ENCODE measurements at places on chromosomes 1 and 21.

DNA sequence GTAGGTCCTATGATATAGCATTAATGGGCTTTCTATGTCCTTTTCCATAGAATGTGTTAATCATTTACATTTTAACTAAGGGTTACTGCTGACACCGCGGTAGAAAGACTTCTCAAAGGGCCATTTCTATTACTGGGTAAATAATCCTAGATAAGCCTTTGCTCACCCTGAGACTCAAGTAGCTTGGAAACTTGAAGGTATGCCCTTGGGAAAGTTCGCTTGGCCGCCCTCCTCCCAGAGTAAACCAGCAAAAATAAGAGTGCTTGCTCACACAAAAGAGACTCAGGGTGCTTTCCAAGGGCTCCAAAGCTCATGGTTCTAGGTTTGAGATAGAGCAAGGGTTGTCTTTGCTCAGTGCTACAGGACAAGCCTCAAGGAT lies 85.8 kb upstream of the TMPRSS2 start:
- DNase-seq = no peak

GRCh38 chr1:93031711-93032110 lies 47.4 kb upstream of the MTF2 start:
- DNase-seq = no peak

- no peak for DNase-seq
These were observed 13.6 kb upstream of the SIKE1 start for GRCh38 chr1:114794038-114794437.

DNA sequence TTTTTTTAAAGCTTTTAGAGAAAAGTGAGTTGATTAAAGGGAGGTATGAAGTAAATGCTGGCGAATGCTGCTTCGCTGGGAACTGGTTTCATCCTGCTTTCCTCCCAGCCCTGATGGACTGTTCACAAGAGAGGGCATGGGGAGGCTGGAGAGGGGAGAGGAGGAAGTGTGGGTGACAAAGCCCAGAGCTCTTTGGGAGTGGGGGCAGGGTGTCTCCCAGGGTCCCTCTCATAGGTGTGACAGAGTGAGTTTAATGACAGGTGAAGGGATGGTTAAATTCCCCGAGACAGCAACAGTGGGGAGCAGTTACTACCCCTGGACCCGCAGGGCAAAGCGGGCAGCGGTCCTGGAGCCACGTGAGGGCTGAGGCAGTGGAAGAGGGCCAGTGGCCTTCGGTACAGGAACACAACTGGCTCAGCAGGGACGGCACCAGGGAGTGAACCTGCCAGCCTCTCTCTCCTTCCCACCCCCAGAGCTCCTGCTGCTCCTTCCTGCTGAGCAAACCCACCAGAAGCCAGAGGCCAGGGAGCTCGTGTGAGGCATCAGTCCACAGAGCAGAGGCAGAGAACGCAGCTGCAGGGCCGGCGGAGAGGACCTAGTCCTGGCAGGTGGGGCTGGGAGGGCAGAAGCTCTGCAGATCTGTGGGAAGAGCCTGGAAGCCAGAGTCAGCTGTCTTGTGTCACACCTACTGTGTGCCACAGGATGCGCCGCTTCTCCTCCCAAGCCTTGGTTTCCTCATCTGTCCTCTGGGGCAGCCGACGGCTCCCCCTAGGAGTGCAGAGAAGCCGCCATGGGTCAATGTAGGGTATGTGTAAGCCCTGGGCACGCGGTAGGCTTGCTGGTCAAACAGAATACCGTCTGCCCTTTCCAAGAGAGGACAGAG lies 20.9 kb upstream of the LRP8 start:
- no peak for DNase-seq

GRCh38 chr1:166956057-166956850 lies 19.1 kb downstream of the ILDR2 start:
- DNase-seq = no peak

GRCh38 chr1:240338837-240339236 lies 247.2 kb downstream of the FMN2 start:
- DNase-seq = no peak

GRCh38 chr1:10637400-10637799 lies 159.0 kb downstream of the CASZ1 start:
- DNase-seq = no peak

GRCh38 chr1:99763956-99764355 lies 2.5 kb downstream of the FRRS1 start:
- no peak for DNase-seq

DNA sequence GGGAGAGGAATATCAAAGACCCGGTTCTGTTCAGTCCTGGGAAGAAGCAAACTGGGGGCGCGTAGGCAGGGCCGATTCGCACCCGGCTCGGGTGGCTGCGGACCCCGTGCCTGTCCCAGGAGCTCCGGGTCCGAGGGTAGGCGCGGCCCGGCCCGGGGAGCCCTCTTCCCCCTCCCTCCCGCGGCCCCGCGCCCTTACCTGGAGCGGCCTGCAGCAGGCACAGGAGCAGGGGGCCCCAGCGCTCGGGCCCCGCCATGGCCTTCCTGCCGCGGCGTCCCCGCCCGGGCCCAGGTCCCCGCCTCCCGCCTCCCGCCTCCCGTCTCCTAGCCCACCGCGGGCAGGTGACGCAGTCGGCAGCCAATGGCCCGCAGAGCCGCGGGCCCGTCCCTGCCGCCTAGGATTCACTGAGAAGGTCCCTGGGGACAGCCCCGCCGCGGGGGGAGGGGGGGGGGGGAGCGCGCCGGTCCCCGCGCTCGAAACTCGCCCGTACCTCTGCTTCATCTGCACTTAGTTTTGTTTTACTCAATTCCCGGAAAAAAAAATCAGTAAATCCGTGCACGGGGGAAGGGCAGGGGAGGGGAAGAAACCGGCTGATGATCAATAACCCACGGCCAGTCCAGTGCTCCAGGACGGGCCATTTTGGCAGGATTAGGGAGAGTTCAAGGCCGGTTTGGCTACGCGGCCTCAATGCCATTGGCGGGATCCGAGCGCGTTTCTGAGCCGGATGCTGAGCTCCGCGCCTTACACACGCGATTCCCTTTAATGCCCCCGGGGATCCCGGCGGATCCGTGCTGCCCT lies at the start of gene IFNLR1:
Gene IFNLR1, minus strand, starts transcription at position 297 of the 798 bp plus-strand sequence. Its CDS starts 41 bp downstream, at position 256.
- peak; percentile 69 for DNase-seq

GRCh38 chr1:29785554-29785953 lies 549.2 kb downstream of the PTPRU start:
- DNase-seq = no peak

GRCh38 chr1:172471666-172472065 lies 27.8 kb upstream of the PIGC start:
- DNase-seq = no peak

DNA sequence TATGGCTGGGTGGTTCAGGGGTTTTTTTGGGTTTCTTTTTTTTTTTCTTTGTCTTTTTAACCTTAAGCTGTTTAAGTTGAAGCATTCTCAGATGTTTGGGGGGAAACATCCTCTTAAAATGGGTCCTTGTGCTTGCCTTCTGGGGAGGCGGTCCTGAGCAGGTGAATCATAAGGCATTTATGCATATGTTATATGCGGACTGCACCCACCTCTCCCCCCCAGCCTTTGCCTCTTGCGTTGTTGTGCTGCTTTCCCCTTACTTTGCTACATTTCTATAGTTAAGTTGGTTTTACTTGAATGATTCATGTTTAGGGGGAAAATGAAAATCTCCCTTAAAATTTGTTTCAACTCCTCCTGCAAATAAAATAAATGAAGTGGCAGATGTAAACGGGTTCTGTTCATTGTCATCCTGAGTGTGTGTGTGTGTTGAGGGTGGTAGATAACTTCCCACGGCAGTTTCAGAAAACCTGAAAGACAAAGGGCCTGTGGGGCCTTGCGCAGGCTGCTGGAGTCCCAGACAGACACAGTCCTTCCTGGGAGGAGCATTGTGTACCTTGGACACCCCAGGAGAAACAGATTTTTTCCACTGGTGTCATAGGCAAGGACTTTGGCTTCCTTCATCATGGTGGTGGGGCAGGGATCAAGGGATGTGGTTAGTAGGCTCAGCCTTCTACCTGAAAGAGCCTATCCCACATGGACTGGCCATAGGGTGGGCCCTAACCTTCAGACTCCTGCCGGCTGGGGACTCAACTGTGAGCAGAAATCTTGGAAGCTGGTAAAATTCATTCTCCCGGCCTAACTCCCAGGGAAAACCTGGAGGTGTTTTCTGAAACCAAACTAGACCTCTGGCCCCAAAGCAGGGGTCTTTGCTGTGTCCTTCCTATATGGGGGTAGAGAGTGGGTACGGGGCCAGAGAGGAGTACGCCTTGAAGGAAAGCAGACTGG lies 926 bp upstream of the SH3D21 start:
- DNase-seq = no peak

DNA sequence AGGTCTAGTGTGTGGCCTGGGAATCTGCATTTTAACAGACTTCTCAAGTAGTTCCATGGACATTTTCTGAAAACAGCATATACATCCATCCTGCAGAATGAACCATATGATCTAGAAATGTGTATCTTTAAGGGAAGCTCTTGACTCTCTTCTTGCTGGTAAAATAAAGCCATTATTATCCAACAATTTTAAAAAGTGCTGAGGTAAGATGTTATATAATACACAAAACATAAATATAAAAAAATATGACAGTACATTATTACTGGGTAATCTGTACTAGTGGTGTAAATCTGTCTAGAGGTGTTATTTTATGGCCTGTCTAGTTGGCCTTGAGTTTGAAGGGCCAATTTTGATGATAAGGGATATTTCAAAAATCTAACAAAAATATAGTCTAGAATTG lies 201.2 kb downstream of the HMCN1 start:
- DNase-seq = no peak

DNA sequence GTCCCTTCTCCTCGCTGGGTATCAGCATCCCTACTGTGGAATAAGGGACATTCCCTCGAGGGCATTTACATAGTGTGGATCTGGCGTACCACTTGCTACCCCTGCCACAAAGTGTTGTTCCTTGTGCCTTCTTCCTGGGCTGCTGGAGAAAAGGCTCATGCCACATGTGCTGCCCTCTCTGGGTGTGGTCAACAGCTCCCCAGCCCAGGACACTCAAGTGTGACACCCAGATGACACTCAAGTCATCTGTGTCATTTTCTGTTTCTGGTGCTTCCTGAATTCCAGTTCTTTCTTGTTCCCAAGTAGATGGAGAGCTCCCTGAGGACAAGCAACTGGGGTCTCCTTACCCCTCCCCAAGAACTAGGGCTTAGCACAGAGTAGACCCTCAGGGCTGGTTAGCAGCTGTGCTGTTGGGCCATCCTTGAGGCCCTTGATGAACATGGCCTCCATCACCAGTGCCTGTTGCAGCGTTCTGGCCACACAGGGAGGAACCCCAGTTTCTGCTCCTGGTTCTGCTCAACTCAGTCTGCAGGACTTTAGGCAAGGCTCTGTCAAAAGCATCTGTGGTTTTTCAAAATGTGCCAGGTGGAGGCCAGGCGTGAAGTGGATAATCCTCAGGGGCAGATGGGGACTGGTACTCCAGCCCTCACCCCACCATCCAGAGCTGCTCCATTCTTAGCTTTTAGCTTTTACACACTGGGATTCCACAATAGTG lies 49.0 kb upstream of the CLIC4 start:
- DNase-seq = no peak

GRCh38 chr1:145887631-145888030 lies 2.0 kb upstream of the ANKRD35 start:
- DNase-seq = no peak

DNA sequence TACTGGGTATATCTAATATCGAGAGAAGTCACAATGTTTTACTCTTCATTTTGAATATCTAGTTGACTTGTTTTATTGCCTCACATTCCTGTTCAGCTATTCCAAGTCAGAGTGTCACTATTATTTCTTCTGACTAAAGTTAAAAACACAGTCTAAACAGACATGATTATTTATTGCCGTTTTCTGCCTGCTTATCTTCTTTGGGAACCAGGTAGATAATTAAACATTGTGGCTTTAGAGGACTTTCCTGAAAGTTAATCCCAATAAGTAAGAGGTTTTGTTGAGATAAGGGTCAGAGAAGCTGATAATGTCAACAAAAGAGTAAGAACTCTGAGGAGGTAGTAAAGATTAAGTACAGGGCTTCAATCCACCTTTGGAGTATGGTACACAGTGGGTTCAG lies 53.8 kb downstream of the PCNX2 start:
- DNase-seq = no peak

DNA sequence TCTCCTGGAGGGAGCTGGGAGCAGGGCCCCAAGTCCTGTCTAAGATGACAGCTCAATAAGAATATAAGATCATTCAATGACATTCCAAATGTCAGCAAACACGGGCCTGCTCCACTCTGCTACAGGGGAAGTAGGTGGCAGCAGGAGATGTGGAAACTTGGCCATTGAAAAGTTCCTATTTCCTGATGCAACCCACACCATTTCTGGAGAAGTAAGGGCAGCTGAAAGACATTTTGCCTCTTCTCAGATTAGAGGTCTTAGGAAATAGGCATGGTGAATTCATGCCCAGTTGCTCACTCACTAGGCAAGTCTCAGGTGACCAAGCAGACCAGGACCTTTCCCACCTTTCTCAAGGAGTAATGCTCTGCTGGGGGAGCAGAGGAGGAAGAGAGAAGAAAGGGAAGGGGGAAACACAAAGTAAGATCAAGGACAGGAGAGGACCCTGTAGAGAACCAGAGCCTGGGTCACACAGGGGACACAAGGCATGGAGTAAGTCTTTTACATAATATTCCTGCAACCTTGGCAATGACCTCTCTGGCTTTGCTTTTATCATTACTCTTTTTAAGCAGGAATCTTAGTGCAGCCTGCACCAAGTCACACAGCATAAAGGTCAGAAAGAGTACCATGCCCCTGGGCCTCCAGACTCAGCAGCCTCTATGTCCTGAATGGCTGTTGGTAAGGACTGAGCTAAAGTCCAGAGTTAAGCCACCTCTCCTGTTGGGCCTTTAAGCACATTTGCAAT lies 68.9 kb downstream of the DMAP1 start:
- DNase-seq = no peak

GRCh38 chr1:109024646-109025045 lies 17.3 kb downstream of the WDR47 start:
- DNase-seq = no peak

DNA sequence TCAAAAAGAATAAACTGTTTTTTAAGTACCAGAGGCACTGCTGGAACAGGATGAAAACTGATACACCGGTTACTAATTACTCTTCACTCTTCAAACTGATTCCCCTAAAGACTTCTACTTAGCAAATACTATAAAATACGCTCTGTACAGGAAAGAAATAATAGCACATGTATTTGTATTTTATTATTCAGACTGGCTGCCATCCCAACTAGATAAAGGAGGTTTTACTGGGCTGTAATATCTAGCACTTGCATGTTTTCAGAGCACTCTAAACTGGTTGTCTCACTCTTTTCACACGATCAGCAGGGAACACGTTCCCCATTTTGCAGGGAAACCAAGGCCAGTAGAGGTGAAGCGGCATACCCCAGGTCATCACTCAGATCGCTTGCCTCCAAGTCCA lies 9.2 kb downstream of the SMIM12 start:
- DNase-seq = no peak

DNA sequence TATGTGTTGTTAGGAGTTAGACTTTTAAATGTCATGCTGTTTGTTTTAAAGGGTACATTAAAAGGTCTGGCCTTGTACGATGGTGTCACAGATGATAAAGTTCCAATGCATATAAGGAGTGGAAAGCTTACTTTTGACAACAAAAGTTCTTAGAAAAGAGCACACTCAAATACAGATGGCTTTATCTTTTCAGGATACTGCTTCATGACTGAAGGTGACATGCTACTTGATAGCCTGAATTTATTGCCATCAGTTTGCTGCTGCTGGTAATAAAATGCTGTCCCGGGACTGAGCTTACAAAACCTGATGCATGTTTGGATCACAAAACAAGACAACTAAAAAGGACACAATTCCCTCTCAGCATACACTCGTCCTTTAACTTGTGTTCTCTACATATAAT lies 84.9 kb downstream of the TTC3 start:
- DNase-seq = no peak

All from CD4-positive, alpha-beta T cell treated with Interleukin-15 for 4 hours (primary cell).